ENCODE measurements at places on chromosomes 6 and 20.

DNA sequence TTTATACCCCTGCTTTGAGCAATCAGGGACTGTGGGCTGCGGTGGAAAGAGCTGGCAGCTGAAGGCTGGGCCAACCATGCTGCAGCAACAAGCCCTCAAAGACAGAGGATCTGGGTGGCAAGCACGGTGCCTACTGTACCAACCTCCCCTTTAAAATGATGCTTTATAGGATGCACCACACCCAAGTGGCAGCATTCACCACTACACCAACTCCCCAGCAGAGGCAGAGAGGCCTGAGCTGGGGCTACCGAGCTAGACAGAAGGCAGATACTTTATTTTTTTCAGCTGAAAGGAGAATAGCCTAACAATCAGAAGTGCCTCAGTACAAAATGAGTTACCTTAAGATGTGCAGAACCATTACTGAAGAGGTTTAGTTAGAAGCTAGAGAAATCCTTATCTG, 31.4 kb downstream of the KIF16B start:
- DNase-seq = no peak

DNA sequence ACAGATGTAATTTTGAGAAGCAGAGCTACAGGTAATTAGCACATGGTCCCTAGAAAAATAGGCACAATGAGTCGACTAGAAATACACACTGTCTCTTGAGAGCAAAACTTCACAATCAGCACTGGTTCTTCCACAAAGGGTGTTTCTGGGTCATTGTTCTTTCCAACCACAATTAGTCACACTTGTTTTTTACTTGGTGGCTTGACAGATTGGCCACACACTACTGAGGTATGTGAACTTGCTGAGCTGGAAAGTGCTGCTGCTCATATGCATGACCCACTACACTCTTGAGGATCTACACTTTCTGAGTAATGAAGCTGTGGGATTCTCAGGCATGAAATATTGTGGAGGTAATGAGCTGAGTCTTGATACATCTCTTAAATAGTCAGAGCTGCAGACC, 347.7 kb downstream of the BCKDHB start:
- no peak for DNase-seq

GRCh38 chr20:47749339-47749738, 35.9 kb downstream of the SULF2 start:
- DNase-seq = no peak

- DNase-seq = no peak
These were observed 3.7 kb downstream of the TFAP2D start for GRCh38 chr6:50716899-50717509.

GRCh38 chr6:37582306-37582705, 82.6 kb upstream of the CCDC167 start:
- no peak for DNase-seq

GRCh38 chr20:58867211-58867610, 14.7 kb downstream of the GNAS start:
- no peak for DNase-seq

- DNase-seq = no peak
These were observed 131.3 kb downstream of the C6orf118 start for GRCh38 chr6:165178056-165178455.

DNA sequence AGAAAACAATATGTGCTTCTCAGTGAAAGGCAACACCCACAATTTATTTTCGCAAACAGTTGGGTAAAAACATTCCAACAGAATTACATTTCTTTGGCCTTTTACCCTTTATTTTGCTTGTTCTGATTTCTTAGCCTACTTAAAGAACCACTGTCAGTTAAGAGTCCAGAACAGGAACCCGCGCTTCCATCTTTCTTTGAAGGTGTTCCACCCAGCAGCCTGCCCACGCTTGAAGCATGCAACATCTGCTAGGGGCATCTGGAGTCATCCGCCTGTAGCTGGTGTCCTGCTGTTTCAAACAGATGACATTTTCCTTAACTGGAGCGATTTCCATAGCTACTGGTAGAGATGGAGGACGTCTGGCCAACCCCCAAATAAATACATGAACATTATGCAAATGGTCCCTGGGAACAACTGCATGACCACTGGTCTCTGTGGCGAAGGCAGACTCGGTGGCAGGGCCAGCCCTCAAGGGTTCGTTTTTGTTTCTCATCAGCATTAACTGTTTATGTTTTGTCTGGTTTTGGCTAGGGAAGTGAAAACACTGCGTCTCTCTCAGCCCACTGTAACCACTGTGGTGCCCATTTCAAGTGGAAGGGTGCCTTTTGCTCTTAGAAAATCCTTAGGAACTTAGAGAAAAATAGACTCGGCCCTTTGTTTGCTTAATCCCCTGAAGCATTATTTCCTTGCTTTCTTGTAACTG, 51.6 kb downstream of the LAMA4 start:
- peak; percentile 14 for DNase-seq

- DNase-seq = no peak
These were observed 11.6 kb downstream of the DEFB127 start for GRCh38 chr20:168876-169275.

DNA sequence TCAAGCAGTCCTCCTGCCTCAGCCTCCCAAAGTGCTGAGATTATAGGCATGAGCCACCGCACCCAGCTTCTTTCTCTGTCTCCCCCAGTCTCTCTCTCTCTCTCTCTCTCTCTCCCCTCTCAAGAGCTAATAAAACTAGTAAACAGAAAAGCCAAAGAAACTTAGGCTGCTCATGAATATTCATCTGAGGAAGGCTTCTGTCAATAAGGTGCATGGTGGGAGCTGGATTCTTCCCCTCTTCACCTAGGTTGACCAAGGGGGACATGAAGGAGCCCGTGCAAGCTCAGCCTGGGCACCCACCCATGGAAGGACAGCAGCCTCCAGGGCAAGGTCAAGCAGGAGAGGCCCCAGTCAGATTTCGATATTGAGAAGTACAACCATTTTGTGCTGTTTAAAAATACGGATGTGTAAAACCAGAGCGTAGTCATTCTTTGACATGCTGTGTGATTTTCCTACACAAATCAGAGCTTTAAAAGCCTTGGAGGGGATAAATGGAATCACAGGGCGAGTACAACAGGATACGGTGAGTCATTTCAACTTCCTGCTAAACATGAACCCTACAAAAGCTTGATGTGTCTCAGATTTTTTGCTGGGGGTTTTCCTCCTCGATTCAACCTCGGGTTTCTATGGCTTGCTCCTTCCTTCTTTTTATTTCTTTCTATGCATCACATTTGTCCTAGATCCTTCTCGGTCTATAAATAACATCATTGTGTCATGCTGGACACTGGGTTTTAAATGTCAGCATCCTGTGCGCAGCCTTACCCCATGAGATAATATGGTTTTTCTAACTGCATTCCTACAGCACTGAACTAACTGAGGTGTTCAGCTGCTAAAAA, 368.9 kb upstream of the JARID2 start:
- DNase-seq = no peak

DNA sequence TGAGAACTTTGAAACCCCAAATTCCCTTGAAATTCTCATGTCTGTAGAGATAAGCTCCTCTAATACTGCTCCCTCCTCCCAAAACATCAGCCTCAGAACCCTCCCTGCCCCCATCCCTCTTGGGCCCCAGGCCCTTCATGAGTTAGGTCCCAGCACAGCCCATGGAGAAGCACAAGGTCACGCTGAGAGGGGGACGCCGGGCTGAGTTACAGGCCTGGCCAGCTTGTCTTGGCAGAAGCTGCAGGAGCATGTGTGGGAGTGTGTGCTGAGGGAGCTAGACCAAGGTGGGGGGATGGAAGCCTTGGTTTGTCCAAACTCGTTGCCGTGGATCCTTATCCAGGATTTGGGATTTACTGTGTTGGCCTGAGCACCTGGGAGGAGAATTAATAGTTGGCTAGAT, 8.5 kb upstream of the PTCRA start:
- no peak for DNase-seq

DNA sequence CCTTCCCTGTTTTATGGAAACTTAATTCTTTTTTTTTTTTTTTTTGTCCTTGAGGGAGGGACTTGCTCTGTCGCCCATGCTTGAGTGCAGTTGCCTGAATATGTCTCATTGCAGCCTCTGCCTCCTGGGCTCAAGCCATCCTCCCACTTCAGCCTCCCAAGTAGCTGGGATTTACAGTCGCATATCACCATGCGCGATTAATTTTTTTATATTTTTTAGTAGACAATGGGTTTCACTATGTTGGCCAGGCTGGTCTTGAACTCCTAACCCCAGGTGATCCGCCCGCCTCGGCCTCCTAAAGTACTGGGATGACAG, 654 bp downstream of the TMEM14C start:
- no peak for DNase-seq

- no peak for DNase-seq
These were observed 80.3 kb upstream of the CNKSR3 start for GRCh38 chr6:154590756-154591155.

GRCh38 chr6:20838113-20838512, 303.9 kb downstream of the CDKAL1 start:
- DNase-seq = no peak

DNA sequence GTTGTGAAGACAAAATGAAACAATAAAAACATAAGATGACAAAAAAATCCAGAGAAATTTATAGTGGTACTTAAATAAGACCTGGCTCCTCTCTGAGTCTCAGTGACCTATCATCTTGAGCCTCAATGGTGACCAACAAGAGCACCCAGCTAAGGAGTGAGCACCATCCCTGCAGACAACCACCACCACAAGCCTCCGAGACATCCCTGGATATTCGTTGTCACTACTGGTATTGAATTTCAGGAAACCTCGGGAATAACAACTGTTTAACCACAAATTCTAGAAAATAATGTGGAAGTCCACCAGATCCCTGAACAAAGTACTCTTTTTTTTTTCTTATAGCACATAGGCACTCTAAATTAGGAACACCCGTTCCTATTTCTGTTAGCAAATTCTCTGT, 32.2 kb upstream of the ADGRF5 start:
- DNase-seq = no peak

DNA sequence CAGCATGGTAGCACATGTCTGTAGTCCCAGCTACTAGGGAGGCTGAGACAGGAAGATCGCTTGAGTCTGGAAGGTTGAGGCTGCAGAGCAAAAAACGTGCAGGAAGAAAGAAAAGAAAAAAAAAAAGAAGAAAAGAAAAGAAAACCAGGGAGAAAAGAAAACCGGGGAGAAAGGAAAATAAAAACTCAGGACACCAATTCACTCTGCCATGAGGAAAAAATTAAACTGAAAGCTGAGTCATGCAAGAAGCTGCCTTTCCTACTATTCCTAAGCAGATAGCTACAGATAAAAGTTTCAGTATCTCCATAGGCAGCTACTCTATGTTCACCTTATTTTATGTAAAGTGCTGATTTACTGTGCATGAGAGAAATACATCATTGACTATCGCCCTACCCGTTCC, 10.5 kb downstream of the PTGIS start:
- DNase-seq = no peak

- no peak for DNase-seq
These were observed 6.0 kb downstream of the STMND1 start for GRCh38 chr6:17107863-17108262.

DNA sequence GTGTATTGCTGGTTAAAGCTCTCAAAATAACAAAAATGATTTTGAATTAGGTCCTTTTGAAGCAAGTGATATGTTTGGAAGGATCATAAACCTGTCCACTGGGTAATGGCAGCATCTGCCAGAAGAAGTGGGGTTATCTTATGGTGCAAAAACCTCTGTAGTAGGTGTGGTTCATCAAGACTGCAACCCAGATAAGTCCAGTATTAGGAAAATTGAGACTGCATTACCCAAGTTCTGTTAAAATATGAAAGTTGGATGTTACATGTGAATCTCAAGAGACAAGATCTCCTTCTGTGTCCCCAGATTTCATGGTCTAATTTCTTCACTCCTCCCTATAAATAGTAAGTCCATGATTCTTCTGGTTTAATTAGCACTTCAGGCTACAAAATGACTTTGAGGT, 59.4 kb downstream of the RPRD1B start:
- DNase-seq = no peak

- no peak for DNase-seq
These were observed 62.9 kb upstream of the RUNX2 start for GRCh38 chr6:45265246-45265645.

DNA sequence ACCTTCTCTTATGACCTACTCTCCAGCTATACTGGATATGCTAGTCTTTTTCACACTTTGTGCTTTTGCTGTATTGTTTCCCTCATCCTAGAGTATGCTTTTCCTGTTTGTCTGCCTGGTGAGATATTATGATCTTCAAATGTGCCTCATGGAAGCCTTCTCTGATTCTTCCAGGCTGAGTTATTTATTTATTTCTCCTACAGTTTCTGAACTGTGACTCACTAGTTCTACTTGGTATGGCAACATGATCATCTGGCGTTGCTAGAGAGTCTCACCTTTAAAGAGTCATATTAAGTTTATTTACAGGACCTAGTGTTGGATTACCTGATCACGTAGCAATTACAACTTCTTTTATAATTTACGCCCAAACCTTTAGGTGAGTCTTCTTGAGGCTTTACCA, 81.2 kb upstream of the HDAC2 start:
- no peak for DNase-seq

GRCh38 chr6:128712898-128713297, 170.0 kb upstream of the LAMA2 start:
- DNase-seq = no peak

DNA sequence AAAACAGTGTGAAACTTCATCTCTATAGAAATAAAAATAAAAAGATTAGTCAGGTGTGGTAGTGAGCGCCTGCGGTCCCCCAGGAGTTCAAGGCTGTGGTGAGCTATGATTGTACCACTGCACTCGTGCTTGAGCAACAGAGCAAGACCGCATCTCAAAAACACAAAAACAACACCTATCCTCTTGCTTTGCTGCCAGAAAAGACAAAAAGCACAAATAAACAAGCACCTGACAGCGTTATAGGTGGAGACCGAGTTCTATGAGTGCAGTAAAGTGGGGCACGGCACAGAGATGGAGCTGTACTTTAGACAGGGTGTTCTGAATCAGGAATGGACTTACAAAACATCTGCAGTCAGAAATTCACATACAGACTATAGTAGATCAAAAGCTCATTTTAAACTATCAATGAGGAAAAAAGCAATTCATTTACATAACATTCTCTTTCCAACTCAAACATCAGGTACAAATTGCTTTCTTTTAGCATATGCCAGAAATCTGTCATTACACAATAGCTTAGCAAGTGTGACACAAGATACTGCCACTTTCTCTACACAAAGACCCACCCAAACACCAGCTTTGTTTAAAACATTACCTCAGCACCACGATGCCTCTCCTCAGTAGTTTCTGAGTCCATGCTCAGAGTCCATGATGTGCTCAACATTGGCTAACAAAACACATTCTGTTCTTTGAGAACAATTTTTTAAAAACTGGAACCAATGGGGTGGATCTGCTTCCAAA, 10.1 kb downstream of the EZR start:
- no peak for DNase-seq

DNA sequence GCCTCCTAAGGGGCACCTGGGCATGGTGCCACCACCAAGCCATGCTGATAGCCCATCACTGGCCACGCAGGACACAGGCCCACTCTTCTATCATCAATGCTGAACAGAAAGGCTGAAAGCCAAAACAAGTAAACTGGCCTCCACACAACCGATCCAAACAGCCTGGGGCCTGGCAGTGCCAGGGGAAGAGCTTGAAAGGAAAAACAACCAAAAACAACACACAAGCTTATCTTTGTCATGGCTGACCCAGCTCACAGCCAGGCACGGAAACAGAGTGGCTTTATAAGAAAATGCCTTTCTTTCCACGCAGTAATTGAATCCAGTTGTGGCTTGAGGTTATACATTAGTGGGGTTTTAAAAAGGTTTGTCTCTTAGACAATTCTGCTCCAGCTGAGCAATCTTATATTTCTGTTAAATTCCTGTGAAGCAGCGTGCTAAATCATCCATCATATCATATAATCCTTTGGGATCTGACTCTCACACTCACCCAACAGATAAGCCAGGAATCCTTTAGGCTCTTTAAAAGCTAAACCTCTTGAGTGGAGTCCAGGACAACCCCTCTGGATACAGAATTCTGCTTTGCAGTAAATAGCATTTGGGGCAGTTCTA, 65.4 kb upstream of the SLC22A16 start:
- no peak for DNase-seq
